IMR-90 (cell line): ENCODE measurements at places on chromosomes 7 and 10. TPM values are rescaled to one million over a fixed set of nuclear protein-coding genes. Genes with fewer than 3 reads are reported as not detected.

The TMEM236 gene
- total RNA-seq = not detected in 2 replicates

The CYP2C18 gene
- total RNA-seq = not detected in 2 replicates

The MAGI2 gene
- total RNA-seq = 17.9 and 27.2 TPM in 2 replicates

The ADARB2 gene
- total RNA-seq = not detected in 2 replicates

The FEZF1 gene
- total RNA-seq = not detected in 2 replicates

The C1GALT1 gene
- total RNA-seq = 12.2 and 23.1 TPM in 2 replicates
